ENCODE measurements at places on chromosomes 6 and 20.

- peak; percentile 75 for DNase-seq
Measured at GRCh38 chr6:136550330-136551071, at the start of gene MAP7. TSS of gene MAP7 (minus strand) at chr6:136550422. CDS start at chr6:136550408, 14 bp downstream.

DNA sequence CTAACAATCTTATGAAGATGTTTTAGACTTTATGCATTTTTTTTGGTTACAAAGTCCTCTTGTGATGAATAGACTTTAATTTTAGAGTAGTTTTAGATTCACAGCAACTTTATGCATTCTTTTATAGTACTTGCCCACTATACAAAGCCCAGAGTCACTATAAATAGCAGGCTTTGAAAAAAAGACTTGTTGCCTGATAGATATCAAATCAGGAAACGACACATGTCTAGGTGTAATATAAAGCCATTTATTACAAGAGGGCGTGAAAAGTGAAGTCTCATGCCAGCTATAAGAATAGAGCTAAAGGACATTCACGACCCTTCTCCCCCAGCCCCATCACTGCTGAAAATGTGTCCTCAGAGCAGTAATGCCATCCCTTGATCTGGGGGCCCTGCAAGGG, 78.0 kb upstream of the MRPS10 start:
- DNase-seq, result no peak

DNA sequence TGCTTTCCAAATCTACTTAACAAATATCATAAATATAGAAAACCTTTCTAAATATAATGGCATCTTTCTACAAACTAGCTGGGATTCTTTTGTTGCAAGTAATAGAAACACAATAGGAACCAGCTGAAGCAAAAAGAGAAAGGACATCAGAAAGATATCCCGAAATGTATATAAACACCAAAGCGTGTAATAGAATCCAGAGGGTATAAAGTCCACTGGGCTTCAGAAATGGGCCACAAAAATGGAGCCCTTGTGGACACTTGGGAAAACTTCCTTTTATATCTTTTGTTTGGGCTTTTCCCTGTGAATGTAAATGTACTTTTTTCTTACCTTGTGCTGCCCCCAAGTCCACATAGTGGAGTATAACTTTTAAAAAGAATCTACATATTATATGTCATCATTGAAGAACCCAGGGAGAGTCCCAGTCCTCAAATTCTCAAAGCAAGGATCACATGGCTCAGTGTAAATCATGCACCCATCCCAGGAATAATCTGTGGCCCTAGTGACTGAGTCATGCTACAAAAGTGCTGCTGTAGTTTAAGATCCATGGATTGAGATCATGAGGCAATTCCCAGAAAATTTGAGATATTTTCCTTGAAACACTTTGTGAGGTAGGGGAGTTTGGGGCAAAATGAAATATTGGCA, 457.0 kb downstream of the EPM2A start:
- DNase-seq, result peak; percentile 31

GRCh38 chr20:16526433-16527380, 46.5 kb downstream of the KIF16B start:
- DNase-seq, result no peak

DNA sequence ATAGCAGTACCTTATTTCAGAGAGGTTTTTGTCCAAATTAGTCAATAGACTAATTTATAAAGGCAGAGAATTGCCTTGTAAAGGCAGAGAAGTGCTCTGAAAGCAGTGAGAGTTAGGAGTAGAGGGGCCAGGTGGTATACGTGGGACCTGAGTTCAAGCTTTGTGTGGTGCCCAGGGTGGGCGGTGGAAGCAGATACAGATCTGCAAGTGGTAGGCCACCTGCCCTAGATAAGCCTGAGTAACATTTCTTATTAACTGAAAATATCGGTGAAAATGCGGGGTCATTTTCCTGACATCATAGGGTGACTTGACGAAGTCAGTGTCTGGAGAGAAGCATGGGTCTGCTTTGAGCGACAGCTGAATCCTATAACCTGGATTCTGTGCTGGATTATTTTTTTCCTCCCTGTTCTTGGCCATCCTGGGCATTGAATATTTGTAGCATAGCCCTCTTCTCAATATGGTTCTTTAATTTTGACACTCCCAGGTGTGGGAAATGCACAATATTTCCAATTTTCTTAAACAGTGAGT, 62.2 kb upstream of the SUPT3H start:
- DNase-seq, result no peak

DNA sequence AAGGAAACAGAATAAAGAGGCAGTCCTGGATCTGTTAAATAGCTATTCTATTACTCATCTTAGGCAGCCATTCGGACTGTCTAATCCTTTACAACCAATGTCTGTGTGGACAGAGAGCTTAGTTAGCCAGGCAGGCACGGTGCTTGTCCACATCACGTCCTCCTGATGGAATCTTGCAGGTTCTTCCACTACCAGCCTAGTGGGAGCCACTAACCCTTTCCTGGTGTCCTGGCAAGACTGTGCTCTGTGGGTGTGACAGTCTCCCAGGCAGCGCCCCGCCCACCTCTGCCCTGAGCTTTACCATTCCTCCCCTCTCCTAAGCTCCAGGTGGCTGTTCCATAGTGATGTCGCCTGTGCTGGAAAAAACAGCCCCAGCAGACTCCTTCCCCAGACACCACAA, 78.3 kb upstream of the CLDN20 start:
- peak; percentile 26 for DNase-seq

DNA sequence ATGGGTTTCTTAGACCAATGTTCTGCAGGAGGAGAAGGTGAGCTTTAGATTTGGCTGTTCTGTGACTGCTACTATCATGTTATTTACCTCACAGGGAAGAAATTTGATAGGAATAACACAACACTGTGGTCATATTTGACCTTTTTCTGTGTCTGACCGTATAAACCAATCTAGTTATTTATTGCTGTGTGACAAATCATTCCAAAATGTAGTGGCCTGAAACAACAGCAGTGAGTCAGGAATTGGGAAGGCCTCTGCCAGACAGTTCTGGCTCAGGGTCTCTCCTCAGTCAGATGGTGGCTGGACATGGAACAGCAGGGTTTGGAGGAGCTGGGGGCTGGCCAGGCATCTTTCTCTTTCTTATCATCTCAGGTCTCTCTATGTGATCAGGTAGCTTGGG, 33.0 kb downstream of the RIPOR2 start:
- DNase-seq, result peak; percentile 88

GRCh38 chr20:46683011-46683667, 6.1 kb downstream of the TP53RK start:
- no peak for DNase-seq

DNA sequence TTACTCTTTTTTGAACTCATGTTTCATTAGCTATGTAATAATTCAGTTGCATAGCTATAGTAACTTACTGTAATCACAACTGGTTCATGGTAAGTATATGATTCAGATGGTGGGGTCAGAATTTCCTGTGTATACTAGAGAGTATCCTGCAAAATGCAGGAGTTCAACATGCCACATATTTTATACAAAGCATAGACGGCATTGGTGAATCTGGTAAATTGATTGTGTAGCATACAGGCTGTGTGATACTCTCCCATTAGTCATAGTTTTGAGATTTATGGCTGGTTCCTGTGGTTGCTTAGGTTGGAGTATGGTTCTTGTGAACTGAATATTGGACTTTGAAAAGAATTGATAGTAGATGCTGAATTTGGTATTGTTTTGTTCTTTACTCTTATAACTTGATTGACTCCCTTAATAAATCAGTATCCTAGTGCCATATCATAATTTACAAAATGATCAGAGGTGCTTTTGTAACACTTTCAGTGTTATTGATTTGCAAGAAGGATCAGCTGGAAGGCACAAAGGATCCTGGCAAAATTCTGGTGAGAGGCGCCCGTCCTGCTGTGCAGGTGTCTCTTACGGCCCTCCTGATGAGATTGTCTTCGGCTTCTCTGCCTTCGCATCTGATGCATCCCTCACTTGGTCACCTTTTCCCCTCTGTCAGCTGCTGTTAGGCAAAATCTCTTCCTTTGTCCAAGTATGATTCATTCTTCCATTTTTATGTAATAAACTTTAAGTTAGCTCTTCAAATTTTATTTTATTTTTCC, 22.6 kb downstream of the SNX9 start:
- peak; percentile 32 for DNase-seq

DNA sequence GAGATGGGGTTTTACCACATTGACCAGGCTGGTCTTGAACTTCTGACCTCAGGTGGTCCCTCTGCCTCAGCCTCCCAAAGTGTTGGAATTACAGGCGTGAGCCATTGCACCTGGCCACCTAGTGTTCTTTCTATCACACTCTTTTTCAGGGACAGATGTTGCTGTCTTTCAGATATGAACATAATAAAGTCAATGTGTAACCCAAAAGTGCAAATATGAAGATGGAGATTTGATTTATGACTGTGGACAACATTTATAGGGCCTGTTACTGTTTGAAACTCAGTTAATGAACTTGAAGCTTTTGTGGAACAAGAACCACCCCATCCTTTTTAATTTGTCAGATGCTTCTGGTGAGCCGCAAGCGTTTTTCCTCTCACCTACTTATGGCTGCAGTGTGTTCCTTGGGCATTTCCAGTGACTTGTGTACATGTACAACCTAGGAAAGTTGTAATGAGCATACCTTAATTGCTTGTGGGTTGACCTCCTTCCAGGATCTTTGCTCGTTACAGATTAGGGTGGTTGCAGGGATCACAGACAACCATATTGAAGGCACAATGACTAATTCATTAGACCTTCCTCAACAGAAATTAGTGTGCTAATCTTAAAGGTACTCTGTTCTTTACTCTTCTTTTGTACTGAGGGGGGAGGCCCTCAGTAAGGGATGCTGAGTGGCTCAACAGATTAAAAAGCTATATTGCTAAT, 6.8 kb downstream of the TBPL1 start:
- DNase-seq, result no peak

DNA sequence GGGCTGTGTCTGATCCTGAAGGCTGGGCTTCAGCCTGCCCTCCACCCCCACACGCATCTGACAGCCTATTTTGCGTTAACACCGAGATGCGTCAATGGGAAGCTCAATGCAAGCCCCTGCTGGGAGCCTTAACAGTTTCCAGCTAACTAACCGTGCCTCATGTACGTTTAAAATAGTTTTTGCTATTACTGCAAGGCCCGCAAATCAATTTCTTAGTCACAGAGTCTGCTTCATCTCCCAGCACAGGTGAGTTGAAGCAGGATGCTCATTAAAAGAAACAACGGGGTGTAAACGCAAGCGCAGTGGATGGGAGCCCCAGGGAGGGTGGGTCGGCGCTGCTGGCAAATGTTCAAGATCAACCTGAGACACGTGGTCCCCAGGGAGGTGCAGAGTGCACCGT, 142.8 kb upstream of the PHACTR3 start:
- DNase-seq, result no peak

DNA sequence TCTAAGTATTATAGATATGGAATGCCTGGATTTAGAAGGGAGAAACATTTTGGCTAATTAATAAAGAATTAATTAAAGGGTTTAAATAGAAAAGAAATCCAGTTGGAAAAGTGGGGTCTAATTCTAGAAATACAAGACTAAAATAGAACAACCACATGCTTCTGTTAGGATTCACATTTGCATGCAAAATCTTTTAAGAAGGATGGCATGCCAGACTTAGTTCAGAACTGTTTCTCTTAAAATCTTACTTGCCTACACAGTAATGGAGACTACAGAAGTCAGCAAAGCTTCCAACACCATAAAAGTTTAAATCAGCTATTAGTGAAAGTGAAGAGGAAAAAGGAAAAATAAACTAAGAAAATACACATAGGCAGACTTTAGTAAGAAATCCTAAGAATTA, 32.7 kb upstream of the KATNA1 start:
- no peak for DNase-seq

DNA sequence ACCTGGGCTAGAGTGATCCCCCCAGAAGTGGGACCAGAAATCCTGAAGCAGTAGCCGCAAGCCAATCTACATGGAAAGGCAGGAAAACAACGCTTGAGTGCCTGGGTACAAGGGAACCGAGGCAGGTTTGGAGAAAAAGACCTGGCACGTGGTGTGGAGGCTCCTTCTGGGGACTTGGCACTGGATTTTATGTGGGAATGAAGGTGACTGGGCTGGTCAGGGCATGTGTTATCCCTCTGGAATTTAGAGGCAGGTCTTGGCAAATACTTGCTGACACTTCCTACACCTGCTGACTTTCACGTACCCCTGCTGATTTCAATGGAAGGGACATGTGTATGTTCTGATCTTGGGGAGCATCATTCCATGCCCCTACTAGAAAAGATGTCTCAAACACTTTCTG, 25.0 kb upstream of the FAM217A start:
- DNase-seq, result no peak

GRCh38 chr6:106084106-106084988, 1.8 kb upstream of the PRDM1 start:
- DNase-seq, result peak; percentile 90

DNA sequence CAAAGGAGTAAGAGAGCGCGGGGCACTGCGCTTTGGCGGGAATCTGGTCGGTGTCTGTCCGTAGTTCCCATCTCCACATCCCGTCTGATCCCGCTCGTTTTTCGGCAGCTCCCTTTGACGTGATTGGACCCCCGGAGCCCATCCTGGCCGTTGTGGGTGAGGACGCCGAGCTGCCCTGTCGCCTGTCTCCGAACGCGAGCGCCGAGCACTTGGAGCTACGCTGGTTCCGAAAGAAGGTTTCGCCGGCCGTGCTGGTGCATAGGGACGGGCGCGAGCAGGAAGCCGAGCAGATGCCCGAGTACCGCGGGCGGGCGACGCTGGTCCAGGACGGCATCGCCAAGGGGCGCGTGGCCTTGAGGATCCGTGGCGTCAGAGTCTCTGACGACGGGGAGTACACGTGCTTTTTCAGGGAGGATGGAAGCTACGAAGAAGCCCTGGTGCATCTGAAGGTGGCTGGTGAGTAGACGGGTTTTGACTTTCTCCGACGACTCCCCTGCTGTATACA, 1.4 kb downstream of the BTN1A1 start:
- peak; percentile 67 for DNase-seq

GRCh38 chr6:112983713-112984261, 636.7 kb downstream of the RFPL4B start:
- peak; percentile 23 for DNase-seq

DNA sequence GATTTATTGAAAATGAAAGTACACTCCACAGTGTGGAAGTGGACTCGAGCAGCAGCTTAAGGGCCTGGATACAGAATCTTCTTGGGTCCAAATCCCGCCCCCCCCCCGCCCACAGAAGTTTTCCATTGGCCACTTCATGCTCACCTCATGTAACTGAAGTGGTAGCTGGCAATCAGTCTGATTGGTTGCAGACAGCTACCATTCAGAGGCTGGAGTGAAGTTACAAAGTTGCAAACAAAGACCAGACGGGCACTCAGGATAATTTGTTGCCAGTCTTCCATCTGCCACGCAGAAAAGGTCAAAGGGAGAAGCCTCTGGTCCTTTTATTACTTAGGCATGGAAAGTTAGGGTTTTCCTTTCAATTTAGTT, 25.8 kb upstream of the FABP7 start:
- DNase-seq, result no peak
